A673 (cell line): ENCODE measurements at places on chromosomes 16 and 17.

DNA sequence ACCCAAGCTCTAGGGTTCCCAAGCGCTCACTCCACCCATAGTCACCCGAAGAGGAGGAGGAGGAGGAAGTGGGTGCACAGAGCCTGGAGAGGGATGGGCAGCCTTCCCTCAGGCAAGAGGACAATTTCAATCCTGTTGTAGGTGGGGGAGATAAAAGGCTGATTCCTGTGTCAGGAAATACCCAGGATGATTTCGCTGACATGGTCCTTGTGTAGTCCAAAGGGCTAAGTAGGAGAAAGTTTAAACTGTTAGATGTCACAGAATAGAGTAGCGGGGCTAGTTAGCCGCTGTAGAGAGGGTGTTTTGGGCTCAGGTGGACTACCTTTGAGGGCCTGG is 1.3 kb upstream of the EXOC7 start:
- DNase-seq = no peak

GRCh38 chr17:5841862-5842261 is 228.3 kb upstream of the WSCD1 start:
- DNase-seq = no peak

DNA sequence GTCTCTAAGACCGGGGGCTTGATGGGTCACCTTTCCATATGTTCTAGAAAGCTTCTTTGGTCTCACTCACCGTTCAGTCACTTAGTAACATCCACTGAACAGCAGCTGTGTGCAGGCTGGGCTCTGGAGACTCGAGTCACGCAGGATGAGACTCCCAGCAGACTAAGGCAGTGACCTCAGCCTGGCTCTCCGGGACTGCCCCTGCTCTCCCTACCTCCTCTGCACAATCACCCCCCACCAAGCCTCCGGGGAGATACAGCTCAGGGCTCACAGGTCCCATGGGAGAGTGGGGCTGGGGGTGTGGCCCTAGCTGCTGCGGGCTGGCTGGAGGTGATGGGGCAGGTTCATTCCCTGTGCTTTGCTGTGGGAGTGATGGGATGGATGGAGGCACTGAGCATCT is 14.1 kb downstream of the FLYWCH2 start:
- DNase-seq = no peak

GRCh38 chr17:65559804-65560627 is 1.4 kb downstream of the AXIN2 start:
- peak; percentile 45 for DNase-seq

GRCh38 chr17:76659928-76660655 is 16.5 kb upstream of the ST6GALNAC1 start:
- no peak for DNase-seq

GRCh38 chr16:86391486-86391885 is 118.8 kb upstream of the FOXF1 start:
- DNase-seq = no peak

DNA sequence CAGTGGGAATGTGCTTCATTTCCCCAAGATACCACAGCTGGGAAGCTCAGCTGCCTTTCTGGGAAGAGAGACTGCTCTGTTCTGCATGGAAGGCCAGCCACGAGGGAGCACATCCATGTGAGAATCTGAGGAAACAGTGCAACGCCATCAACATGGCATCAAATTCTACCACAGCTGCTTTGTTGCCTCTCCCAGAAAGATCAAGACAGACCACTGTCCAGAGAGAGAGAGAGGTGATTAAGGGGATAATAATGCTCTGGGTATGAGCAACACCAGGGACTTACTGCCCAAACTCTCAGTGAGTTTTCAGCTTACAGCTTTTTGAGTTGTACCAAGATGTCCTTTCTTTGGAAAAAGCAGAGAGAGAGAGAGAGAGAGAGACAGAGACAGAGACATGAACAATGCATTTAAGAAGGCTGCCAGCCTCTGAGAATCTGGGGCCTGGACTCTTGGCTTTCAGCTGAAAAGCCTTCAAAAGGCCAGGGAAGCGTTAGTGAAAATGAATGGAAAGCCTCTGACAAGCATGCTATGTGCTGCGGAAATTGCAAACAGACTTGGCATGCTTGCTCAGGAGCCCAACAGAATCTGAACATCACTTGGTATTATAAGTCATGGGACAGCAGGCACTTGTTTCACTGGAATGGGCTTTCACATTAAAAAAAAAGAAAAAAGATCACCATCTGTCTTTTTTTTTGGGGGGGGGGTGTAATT is 223.1 kb downstream of the MAP2K6 start:
- no peak for DNase-seq

DNA sequence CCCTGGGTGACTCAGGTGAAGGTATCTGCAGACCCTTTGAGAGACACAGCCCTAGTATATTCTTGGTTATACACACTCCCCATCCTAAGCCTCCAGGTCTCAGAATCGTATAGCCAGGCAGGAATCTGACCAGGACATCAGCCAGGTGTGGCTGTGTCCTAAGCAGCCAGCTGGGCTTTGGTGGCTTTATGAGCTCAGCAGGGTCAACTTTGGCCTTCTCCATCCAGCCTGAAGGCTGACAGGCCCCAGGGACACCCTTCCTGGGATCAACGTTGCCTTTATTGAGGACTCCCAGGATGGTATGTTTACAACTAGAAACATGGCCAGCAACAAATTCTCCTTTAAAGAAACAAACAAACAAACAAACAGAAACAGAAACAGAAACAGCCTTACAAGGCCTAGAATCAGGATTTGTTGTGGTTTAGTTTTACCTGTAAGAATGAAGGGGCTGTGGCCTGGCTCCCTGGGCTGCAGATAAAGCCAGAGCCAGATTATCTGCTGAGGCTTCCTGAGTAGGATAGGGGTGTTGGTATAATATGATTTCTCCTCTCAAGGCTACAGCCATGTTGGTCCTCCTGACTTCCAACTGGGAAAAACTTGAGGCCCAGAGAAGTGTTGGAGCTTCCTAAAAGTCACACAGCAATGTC is 8.5 kb downstream of the KIF19 start:
- DNase-seq = no peak

- no peak for DNase-seq
Measured at GRCh38 chr16:86418981-86419380, 91.3 kb upstream of the FOXF1 start.

- DNase-seq = peak; percentile 68
Measured at GRCh38 chr17:55601874-55602364, 90.7 kb upstream of the SMIM36 start.

- no peak for DNase-seq
Measured at GRCh38 chr17:28693869-28694268, 17.8 kb downstream of the PROCA1 start.

- no peak for DNase-seq
Measured at GRCh38 chr17:67570797-67571196, 146.9 kb upstream of the NOL11 start.

DNA sequence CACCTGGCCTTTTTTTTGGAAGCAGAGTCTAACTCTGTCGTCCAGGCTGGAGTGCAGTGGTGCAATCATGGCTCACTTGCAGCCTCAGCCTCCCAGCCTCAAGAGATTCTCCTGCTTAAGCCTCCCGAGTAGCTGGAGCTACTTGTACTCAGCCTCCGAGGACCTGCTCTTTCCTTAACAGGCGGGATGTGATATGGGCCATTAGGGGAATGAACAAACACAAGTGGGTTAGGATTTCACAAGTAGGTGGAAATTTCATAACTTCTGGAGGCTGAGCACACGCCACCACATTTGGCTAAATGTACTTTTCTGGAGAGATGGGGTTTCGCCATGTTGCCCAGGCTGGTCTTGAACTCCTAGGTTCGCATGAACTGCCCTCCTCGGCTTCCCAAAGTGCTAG is 4.1 kb downstream of the PAM16 start:
- DNase-seq = no peak

GRCh38 chr17:37109731-37110710 is 161.3 kb downstream of the AATF start:
- no peak for DNase-seq

- no peak for DNase-seq
Measured at GRCh38 chr17:55463600-55463999, 42.0 kb upstream of the MMD start.

DNA sequence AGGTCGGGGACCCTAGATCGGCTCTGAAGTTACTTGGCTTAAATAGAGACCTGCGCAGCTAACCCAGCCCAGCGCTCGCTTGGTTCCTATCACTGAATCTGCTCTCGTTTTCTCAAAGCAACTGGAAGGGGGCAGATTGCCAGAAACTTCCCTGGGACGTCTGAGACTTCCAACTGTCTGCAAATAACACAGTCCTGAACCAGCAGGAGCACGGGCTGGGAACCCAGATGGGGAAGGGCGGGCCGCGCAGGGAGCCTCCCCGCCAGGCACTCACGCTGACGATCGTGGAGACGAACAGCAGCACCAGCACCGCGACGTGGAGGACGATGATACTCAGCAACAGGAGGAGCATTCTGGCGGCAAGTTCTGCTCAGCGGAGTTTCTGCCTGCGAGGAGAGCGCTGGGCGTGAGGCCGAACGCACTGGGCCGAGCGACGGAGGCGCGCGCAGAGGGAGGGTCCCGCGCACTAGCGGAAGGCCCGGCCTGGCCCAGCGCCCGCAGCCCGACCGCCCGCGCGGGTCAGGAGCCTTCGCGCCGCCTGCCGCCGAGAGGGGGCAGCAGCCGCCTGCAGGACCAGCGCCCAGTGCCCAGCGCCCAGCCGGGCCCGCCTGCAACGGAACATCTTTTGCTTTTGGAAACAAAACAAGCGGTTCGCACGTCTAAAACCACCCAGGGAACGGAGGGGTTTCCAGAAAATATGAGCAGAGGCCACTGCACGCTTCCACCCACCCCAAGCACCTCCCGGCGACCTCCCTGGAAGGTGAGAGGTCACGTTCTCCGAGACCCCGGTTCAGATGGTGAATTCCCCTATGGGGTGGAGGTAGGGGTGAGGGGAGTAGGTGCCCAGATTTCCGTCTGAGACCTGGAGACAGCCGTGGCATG is 4.5 kb downstream of the PMP22 start:
- DNase-seq = peak; percentile 69

GRCh38 chr16:78988361-78988969 is 612.1 kb downstream of the MAF start:
- DNase-seq = peak; percentile 13

GRCh38 chr16:23367564-23367963 is 65.5 kb downstream of the SCNN1B start:
- no peak for DNase-seq

DNA sequence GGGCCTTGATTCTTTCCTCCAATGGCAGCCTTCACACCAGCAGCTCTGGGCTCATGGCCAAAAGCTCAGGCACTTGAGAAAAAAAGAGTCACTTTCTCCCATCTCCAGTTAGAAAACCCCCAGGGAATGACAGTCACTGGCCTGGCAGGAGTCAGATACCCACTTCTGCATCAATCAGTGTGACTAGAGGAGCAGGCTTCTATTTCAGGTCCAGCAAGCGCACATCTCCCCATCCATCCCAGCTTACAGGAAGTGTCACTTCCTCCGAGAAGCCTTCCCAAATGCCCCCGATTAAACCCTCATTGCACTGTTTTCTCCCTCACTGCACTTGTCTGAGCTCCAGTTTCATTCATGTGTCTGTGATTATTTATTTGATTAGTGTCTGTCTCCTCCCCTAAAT is 30.4 kb upstream of the CCL1 start:
- peak; percentile 0 for DNase-seq

DNA sequence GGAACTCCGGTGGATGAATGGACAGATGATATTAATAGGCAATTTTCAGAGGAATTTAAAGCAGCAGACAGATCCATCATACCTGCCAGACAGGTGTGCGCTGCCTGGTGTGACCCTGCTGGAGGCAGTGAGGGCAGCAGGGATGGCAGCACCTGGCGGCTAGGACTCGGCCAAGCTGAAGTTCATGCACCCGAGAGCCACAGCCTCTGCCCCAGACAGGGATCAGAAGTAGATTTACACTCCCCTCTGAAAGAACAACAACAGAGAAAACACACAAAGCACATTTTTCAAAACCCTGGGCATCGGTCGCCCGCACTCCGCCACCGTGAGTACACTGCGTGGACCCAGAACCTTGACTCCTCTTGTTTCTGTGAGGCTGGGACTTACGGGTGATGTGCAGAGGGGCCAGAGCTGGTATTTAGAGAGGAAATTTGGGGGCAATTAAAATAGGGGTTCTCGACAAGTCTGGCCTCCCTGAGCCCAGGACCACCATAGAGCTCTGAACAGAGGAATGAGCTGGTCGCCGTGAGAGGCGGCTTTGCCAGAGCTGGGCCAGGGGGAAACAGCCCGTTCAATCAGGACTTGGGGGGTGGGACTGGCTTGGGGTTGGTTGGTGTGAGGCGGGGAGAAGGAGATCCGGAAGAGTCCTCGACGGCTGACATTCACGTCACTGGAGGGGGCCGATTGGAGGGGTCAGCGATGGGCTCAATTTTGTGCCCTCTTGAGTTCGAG is 101.0 kb downstream of the METRNL start:
- DNase-seq = no peak

GRCh38 chr16:89442990-89443726 is 47.2 kb downstream of the ANKRD11 start:
- DNase-seq = peak; percentile 68

GRCh38 chr17:29592850-29593551 is at the start of gene ANKRD13B:
Gene ANKRD13B (plus strand): TSS chr17:29593132. CDS start chr17:29593622, 490 bp downstream.
- DNase-seq = peak; percentile 82

DNA sequence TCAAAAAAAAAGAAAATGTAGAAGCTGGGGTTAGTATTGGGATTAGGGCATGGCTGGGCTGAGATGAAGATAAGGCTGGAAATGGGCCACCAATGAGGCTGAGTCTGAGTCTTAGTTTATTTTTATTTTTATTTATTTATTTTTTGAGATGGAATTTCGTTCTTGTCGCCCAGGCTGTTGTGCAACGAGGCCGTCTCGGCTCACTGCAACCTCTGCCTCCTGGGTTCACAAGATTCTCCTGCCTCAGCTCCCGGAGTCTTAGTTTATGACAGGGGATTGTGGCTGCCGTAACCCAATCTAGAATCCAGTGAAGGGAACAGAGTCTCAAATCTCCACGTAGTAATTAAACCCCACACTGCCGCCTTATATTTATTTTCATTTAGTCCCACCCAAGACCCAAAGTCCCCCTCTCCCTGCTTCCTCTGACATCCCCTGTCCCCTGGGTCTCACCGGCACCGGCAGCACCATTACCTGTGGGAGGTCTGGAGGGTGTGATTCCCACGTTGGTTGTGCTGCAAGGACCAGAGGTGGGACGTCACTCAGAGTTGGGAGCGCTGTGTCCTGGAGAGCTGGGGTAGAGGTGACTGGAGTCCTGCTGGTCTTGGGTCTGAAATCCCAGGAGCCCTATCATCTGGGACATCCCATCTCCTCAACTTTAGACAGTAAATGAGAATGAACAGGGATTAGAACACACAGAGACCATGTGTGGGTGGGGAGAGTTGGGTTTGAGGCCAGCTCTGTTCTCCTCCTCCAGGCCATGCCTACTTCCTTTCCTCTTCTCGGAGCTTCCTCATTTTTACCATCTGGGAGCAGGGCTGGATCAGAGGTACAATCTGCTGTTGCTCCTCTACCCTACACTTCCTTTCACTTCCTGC is at the start of gene CLEC10A:
TSS of gene CLEC10A (minus strand) at position 671 of the 875 bp plus-strand sequence. CDS start 1,439 bp downstream, outside the sequence.
- DNase-seq = no peak

GRCh38 chr16:67458121-67458641 is 22.8 kb downstream of the ATP6V0D1 start:
- DNase-seq = no peak
